NCI-H2081 (cell line): ENCODE measurements at places on chromosomes 2 and 18.

DNA sequence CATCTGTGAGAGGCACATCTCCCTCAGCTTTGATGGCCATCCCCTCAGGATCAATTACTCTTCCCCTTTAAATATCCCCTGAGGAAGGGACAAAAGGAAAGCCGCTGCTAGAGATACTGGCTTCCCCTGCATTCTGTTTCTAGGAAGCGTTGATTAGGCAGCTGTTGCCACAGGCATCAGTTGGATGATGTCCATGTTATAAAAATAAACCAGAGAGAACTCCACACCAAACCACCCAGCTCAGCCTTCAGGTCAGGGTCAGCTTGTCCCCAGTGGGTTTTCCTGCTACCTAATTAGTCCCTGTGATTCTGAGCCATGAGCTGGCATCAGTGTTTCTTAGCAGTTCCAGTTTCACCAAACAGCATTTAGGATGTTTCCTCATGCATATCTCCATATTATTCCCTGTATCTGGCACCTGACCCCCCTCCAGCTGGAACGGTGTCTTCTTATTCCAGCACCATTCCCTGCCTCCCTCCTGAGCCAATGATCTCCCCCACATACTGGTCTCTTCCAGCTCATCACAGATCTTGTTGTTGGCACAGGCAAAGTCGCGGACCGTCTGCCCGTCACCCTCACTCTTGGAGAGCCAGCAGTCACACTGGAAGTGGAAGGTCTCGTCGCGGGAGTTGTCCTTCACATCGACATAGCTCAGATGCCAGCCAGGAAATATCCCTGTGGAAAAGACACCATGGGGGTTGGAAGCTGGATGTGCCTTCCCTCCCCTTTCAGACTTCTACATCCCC, 168.4 kb downstream of the LOXHD1 start:
- no peak for DNase-seq

DNA sequence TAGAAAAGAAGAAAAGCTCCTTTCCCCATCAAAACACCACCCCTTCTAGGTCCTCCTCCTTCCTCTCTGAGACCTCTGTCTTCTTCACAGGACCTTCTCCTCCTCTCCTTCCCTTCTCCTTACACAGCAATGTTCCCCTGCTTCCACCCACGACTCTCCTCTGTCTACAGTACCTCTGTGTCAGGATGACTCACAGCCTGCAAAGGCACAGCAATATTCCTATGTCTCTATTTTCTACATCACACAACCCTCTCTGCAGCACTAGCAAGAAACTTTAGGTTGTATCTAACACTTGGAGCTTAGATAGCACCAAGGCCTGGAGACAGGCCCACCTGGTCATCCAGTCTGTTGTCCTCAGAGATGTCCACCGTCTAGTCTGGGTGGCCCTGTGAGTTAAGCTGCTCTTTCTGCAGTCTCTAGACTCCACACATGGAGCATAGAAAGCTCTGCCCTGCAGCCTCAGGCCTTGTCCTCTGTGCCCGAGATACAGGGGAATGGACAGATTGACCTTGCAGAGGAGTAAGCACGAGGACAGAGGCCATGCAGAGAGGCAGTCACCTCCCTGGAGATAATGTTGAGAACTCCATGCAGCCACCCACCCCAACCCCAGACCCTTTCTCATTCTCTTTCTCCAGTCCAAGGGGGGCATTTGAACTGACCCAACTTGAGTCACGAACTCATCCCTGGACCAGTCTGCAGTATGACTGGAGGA, 212.0 kb downstream of the TNS1 start:
- DNase-seq: no peak

GRCh38 chr2:177767768-177768167, 304.8 kb downstream of the PDE11A start:
- no peak for DNase-seq

- DNase-seq: no peak
These were observed 148.5 kb downstream of the TTC32 start for GRCh38 chr2:19753314-19753713.

DNA sequence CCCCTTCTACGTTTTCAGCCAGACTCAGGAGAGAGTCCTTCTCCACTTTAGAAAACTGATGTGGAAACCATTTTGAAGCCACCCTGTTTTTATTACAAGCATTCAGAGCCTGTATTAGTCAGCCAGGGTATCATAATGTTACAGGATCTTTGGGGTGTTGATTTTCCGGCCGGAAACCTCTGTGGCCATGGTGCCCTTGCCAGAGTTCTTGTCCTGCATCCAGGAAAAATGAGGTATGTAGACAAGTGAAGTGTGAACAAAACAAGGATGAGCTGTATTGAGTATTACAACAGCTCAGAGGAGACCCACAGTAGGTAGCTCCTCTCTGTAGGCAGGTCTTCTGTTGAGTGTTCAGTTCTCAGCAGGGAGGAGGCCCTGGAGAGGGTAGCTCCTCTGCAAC, 241.0 kb upstream of the COPS8 start:
- DNase-seq: no peak

DNA sequence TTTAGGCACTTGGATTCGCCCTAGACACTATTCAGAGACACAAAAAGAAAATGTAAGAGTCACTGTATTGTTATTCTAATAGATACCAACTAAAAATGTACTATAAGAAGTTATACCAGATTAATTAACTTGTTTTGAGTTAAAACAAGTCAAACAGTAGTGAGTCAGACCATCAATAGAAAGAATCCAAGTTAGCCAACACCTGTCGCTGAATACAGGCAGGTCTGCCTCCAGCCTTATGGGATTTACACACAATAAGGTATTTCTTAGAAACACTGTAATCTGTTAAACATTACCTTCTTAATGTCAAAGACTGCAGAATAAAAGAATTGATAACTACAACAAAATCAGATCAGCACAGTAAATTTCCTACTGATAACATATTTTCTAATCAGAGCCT, 181.4 kb downstream of the DYM start:
- no peak for DNase-seq

DNA sequence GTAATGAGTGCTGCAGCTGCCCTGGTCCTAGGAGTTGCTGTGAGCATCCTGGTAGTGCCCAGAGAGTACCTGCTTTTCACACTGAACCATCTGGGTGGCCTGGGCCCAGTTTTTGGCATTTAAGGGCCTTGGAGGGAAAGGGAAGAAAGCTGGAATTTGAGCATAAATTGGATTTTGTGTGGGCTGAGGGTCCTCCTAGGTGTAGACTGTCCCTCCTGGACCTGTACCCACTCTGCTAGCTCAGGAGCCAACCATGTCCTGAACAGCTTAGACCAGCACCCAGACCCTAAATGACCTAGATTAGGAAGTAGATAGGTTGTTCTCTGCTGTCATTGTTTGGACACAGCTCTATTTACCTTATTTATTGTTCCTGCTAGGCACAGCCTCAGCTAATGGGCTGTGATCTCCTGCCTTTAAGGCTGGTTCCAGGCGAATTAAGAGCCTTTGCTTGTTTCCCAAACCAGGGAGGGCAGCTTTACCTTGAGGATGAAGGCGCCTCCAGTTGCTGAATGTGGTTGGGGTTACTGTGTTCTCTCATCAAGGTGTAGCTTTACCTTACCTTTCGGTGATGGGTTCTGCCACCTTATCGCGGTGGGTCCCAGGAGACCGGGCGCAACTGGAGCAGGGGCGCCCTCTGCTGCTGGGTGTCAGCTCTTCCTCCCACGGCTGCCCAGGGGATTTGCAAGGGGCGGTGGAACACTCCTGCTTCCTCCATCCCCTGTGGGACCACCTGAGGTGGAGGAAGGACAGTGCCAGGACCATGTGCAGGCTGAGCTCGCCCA, 34.4 kb downstream of the ITGA6 start:
- DNase-seq: peak; percentile 68

DNA sequence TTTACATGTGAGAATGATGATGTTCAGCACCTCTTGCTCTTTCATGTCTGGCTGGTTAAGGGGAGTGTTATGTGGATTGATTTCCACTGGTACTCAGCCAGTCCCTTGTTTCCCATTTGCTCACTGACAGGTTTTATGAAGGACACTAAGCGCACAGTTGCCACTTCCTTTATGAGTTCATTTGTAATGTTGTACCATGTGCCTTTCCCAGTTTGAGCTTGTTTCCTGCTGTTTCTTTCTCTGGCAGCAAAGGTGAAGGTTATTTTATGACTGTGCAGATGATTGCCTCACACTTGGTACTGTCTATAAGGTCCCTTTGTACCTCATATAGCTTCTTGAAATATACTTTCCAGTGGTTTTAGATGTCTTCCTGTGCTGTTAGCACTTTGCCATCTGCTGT, 1700.5 kb upstream of the TMEFF2 start:
- peak; percentile 42 for DNase-seq

- no peak for DNase-seq
These were observed 397.1 kb upstream of the CDH20 start for GRCh38 chr18:60936101-60936500.

DNA sequence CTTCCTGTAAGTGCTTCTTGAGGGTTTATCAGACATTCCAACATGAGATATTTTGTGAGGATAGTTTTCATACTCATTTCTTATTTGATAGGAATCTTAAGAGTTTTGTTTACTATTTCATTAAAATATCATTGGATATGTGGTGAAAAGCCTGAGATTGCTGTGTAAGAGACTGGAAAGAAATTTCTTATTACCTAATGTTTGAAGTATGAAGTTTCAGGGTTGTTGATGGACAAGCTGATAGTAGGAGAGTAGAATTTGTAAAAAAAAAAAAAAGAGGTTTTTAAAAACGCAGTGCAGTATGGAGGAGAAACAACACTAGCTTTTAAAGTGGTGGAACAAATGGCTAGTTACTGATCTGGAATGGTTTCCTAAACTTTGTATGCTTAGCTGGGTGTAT, 7.7 kb downstream of the EPB41L5 start:
- no peak for DNase-seq

DNA sequence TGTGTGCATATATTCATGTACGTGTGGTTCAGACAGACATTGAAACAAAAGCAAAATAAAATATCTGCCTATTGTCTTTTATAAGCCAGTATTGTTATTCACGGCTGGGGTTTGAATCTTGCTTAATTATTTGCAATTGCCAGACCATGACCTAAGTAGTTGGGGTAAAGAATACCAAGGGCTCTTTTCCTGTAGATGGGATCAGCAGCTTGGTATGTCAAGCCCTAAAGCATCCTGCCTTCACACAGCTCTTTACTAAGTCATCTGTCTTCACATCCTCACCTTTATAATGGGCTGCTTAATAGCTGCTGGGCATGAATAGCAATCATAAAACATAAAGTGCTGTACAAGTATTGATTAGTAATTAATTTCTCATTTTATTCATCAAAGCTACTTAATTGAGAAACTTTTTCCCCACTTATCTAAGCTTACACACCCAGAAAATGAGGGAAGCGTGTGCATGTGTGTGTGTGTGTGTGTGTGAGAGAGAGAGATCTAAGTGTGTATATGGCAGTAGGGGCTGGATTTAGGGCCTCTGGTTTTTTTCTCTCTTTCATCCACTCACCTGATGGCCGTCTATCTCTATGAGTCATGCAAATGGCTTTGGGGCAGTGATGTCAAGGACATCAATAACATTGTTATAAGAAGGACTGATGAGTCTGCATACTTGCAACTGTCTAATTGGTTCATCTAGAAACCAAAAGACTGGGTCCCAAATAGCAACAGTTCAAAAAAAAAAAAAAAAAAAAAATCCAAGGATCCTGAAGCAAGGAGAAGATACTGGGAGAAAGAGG, 244.1 kb upstream of the TNP1 start:
- DNase-seq: no peak

DNA sequence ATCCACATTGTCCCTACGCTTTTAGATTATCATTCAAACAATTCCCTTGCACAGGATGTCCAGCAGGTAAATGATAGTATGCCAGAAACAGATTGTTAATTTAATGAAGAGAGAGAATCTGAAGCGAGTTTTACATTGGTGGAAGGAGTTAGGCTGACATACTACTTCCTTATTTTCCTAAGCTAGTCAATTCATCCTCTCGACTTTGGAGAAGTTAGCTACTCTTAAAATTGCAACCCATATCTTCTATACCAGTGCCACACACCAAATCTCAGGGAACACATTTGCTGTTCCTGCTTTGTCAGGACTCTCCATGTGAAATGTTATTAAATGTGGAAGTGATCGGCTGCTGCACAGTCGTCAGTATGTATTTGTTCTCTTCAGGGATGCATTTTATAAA, 249.2 kb downstream of the NAPG start:
- DNase-seq: no peak

GRCh38 chr2:204706939-204707338, 161.7 kb downstream of the PARD3B start:
- no peak for DNase-seq

DNA sequence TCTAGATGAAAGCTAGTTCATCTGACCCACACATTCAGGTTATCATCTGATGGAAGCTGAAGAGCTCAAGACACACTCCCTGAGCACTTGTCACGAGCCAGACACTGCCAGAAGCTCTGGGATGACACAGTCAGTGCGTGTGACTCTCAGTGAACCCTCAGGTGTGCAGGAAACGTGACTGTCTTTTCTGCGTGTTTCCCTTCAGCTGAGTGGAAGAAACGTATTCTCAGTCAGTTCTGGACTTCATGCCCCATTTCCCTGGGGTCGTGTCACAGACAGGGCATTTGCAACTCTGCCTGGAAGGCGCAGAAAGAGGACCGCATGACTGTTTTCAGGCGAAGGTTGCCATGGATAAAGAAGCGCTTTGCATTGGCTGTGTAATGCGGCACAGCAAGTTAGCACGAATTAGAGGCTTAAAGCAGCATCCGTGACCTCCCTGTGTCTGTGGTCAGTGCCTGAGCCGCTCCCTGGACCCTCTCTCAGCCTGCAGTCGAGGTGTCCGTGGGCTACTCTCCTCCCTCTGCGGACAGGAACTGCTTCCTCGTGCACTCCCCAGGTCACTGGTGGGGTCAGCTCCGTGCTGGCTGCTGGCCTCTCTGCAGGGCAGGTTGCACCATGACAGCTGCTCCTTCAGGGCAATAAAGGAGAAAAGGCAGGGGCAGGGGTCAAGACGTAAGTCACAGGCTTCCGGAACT, 3.3 kb upstream of the ALLC start:
- DNase-seq: no peak

DNA sequence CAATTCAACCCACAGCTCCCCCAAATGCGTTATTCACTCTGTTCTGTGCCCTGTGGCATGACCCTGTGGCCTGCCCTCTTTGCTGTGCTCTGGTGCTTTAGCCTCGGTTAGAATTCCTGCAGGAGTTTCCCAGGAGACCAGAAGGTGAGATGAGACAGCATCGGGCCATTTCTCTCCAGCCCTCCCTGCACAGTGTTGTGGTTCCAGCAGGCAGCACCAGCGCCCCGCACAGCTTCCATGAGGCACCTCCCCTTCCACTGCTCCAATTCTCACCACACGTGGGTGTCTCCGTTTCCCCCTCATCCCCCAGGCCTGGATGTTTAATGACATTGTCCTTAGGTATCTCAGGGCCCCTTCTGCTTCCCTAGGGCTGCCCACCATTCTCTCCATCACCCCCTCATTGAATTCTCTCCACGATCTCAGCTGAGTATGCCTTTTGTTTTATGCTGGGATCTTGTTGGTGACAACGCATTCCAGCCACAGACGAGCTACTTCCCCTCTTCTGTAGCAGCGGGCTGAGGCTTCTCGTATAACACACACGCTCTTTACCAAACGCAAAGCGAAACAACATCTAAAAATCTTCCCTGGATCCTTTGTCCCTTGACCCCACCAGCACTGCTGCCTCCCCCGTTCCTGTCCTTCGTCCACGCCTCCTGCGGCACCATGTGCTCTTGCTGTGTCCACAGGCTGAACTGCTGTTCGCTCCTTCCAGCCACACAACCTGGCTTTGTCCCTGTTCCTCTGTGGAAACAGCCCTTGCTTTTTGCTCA, 35.1 kb downstream of the ACKR3 start:
- DNase-seq: no peak

- DNase-seq: no peak
These were observed 95.9 kb upstream of the CELF4 start for GRCh38 chr18:37661478-37661877.
